NCI-H146 (cell line): ENCODE measurements at places on chromosomes 3 and 15.

GRCh38 chr3:156360963-156361362, 194.0 kb downstream of the SSR3 start:
- no peak for DNase-seq

GRCh38 chr3:144590854-144591253, 619.2 kb downstream of the DIPK2A start:
- no peak for DNase-seq

GRCh38 chr3:127545216-127545615, 45.3 kb downstream of the TPRA1 start:
- DNase-seq, result no peak

GRCh38 chr3:184377882-184378445, at the start of gene THPO:
THPO (minus strand) TSS chr3:184378207; CDS start chr3:184376259, 1,948 bp downstream.
- DNase-seq, result peak; percentile 62

DNA sequence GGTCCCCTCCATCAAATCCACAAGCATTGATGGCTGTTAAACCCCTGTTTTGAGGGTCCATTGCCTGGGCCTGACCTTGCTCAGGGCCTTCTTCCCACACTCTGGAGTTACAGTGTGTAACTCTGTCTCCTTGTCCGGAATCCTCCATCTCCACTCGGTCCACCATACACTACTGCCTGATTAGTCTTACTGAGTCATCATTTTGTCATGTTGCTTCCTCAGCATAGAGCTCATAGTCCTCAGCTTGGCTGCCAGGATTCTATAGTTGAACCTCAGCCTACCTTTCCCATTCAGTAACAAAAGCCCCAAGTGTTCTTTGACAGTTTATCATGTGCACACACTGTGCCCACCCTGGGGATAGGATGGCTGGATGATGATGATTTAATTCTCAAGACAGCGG, 113.0 kb downstream of the PDE8A start:
- no peak for DNase-seq

GRCh38 chr15:34738002-34738401, 16.8 kb downstream of the GJD2 start:
- DNase-seq, result no peak

- peak; percentile 2 for DNase-seq
Measured at GRCh38 chr3:62131620-62132019, 241.7 kb downstream of the FEZF2 start.

GRCh38 chr3:78737988-78738387, 1029.8 kb downstream of the ROBO1 start:
- DNase-seq, result no peak

DNA sequence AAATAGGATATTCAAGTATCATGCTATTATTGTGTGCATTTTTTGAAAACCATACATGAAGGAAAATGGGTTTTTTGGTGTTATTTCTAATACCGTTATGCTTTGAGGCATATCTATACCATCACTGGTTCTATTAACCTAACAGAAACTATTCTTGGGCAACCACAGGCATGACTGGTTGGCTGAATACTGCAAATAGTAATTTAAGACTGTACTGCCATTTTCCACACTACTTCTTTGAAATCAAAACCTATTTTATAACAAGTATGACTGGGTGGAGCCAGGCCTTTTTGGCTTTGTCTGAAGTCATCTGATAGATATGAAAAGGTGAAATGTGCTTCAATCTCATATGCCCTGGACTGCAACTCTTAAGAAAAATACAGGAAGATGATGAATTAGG, 115.1 kb downstream of the ULK4 start:
- DNase-seq, result no peak

- DNase-seq, result no peak
Measured at GRCh38 chr3:128395500-128396162, 71.1 kb downstream of the DNAJB8 start.

- DNase-seq, result no peak
Measured at GRCh38 chr15:100234158-100235029, 107.4 kb downstream of the ADAMTS17 start.

- no peak for DNase-seq
Measured at GRCh38 chr3:31567036-31567435, 34.3 kb downstream of the STT3B start.

GRCh38 chr3:77602722-77603121, 562.8 kb downstream of the ROBO2 start:
- no peak for DNase-seq

- no peak for DNase-seq
Measured at GRCh38 chr15:80580536-80581260, 114.4 kb upstream of the ABHD17C start.

DNA sequence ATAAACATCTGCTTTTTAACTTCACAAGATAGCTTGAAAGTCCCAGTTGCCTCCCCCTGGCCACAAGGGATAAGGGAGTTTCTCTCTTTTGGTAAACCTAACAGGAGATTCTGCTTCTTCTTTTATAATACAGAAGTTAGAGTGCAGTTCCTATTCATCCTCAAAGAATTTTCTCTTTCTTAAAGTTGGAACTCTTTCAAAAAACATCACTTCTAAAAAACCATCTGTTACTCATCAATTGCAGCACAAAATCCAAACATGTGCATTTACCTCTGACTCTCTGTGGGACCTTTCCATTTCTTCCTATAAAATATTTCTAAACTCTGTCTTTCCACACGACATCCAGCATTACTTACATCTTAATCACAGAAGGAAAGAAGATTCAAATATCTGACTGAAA, 5.1 kb downstream of the DPH6 start:
- DNase-seq, result no peak

- DNase-seq, result no peak
Measured at GRCh38 chr3:129822679-129823078, 70.8 kb downstream of the TMCC1 start.

DNA sequence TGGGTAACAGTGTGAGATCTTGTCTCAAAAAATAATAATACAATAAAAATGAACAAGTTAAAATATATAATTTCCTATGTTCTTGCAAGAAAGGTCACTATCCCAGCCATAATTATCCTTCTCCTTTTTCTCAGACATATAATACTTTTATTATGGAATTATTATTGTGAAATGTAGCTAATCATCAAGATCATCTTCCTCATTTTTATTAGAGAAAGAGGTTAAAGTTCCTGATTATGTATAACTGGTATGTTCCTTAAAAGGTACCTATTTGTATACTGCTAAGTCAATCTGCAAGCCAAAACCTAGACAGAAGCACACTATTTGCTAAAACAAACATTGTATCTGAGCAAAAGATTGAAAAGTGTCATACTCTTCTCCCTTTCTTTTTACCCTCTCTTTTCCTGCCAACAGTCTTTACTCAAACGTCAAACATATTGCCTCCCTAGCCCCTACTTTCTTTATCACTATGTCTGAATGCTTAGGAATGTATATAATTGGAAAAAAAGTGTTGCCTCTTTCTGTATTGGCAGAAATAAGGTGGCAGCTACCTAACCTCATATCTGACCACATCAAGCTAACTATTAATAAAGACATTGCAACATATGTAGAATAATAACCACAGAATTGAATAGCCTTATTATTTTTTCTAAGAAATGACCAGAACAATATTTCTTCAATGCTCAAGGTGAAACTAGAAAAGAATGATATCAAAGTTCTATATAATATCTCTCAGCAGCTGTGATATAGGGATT, 18.5 kb downstream of the SEC11A start:
- DNase-seq, result no peak

DNA sequence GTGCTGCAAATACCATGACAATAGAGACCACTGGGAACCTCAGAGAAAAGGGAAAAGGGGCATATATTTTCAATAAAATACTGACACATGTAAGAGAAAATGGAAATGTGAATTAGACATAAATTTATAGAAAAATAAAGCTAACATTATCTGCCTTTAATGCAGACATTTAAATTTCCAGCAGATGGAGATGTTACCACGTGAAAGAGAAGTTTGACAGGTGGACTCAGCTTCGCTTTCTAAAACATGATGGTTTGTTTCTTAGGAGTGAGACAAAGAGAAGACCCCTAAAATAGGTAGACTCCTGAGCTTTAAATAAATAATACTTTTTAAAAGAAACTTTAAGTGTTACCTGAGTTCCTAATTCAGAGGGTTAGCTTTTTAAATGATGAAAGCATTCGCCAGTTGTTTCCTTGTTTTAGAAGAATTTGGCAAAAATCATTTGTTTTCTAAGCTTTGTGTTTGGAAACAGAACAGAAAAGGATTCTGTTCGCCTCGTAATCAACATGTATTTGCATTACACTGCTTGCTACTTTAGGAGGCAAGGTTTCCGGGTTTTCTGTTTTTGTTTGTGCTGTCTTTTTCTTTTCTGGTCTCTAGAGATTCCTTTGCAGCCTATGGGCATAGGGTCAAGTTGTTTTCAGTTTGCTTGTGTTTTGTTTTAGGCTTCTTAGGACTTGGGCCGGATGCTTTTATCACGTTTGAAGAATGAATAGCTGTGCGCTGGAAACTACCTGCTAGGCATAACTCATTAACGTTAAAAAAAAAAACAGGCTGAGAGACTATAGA, 271.4 kb downstream of the THSD4 start:
- DNase-seq, result peak; percentile 27

- DNase-seq, result no peak
Measured at GRCh38 chr15:29632671-29633406, 189.4 kb downstream of the TJP1 start.

DNA sequence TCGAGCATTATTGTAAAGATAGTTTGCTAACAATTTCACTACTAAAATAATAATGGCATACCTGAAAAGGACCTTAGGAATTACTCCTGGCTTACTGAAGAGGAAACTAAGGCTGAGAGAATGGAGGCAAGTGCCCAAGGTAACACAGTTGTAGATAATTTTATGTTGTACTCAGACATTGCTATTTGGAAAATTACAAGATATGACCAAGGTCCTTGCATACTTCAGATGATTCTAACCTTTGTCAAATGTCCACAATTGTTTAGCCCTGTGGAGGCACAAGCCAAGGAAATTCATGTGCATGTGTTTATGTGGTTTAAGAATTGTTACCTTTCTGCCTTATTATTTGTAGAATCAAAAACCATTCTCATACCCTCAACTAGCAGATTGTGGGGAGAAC, 105.7 kb downstream of the TUSC7 start:
- DNase-seq, result no peak

GRCh38 chr3:104428337-104428925, 938.3 kb upstream of the ALCAM start:
- no peak for DNase-seq

DNA sequence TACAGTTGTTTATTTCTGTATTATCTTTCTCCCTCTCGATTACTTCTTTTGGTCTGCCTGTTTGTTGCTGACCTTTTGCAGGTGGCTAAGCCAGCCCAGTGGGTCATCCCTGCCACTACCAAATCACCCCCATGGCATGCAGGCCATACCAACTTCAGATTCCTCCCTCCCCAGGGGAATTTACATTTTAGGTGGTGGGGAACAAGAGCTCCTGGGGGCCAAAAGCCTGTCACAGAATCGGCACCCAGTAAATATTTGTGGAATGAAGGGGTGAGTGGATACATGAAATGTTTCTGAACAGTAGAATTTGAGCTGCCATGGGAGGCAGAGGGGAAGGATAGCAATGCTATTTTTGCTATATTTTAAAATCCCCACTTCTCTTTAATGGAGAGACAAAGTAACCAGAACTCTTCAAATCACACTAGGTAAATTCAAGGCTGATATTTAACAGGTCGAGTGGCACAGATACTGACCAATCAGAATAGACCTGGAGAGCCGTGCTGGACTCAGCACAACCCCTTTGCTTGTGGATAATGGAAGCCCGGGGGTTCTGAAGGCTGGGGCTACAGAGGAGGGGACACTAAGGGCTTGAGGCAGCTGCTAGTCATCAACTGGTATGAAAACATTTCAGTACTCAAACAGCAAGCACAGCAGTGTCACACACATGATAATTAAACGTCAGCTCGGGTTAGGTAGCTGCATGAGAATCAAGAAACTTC, 54.3 kb upstream of the SMAD3 start:
- DNase-seq, result peak; percentile 50

DNA sequence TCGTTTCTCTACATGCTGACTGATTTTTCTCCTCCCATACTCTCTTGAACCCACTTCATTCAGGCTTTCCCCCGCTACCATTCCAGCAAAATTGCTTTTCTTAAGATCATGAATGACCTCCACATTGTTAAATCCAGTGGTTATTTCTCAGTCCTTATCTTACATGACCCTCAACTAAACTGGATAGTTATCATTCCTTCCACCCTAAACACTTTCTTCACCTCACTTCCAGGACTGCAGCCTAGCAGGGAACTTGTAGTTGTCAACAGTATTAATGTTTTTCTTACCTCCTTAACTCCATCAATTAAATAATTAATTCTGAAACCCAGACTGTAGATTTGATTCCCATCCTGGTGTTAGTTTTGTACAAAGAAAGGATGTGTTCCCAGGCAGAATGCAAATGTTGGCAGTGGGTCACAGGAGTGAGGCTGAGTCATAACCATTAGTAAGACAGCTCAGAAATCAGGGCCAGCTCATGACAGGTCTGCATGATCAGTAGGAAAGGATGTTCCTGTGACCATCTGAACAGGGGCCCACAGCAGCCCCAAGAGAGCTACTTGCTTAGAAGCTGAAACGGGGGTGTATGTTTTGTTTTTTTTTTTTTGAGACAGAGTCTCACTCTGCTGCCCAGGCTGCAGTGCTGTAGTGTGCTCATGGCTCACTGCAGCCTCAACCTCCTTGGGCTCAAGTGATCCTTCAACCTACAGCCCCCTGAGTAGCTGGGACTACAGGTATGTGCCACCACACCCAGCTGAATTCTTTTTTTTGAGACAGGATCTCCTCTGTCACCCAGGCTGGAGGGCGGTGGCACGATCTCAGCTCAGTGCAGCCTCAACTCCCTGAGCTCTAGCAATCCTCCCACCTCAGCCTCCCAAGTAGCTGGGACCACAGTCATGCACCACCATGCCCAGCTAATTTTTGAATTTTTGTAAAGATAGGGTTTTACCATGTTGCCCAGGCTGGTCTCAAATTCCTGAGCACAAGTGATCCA, 9.1 kb downstream of the BCL2L10 start:
- no peak for DNase-seq

- no peak for DNase-seq
Measured at GRCh38 chr3:46239301-46239938, 2.8 kb upstream of the CCR3 start.

DNA sequence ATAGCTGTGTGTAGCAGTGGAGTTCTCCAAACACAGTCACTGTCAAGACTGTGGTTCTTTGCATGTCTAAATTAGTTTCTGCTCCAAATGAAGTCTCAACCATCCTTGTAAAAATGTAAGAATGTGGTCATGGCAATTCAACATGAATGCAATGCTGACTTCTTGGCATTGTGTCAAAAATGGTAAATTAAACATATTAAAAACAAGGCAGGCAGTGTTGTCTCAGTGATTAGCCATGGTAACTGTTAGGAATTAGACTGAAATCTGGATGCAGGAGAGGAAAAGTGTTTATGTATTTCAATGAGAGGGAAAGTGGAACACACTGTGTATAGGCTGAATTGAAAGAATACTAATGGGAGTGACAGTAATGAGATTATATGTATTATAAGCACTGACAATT, 597.2 kb downstream of the EDEM1 start:
- DNase-seq, result no peak

DNA sequence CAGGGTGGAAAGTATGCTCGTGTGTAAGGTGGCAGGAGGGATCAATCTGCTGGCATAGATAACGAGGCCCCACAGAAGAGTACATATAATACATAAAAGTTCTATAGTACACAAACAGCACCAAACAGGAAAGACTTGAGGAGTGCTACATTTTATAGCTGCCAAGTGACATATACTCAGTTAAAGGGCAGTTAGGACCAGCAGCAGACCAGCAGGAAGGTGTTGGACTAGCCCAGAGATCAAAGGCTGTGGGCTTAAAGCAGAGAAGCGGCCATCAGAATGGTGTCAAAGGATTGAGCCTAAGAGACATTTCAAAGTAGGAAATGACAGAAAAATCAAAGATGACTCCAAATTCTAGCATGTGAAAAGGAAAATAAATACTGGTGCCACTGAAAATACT, 34.5 kb downstream of the SFMBT1 start:
- no peak for DNase-seq
